Activated CD4-positive, alpha-beta memory T cell treated with anti-CD3 and anti-CD28 coated beads, Interleukin-2, amount 10 ng/mL, durations not matched to agents 7 days and 5 days (primary cell): ENCODE measurements at places on chromosomes 3 and 15. TPM values are rescaled to one million over a fixed set of nuclear protein-coding genes. Genes with fewer than 3 reads are reported as not detected.

DNA sequence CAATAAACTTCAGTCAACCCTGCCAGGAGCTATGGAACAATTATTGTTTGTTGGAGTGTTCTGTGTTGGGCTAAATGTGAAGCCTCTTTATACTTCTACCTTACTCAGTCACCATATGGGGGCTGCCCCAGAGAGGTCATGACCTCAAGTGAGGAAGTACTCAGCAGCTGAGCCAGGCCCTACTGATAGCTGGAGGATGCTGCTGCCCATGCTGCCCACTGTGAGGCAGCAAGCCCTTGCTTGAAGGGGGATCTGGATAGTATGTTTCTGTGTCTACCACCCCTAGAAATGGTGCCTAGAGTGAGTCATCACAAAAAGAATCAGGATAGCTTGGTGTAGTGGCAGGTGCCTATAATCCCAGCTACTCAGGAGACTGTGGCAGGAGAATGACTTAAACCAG is 4.5 kb upstream of the RPL24 start:
- DNase-seq = no peak
- H3K36me3 ChIP-seq = peaks cover 6% of the 10 kb centered on the region
- no peak overlapping the region for H3K27ac ChIP-seq
- no peak overlapping the region for H3K4me3 ChIP-seq
- no peaks in the 10 kb centered on the region for H3K27me3 ChIP-seq
- H3K4me1 ChIP-seq = peaks cover 17% of the 10 kb centered on the region

GRCh38 chr3:41900265-41900664 is 61.6 kb downstream of the ULK4 start:
- H3K36me3 ChIP-seq = peaks cover 10% of the 10 kb centered on the region
- H3K4me1 ChIP-seq = no peaks in the 10 kb centered on the region
- no peak overlapping the region for H3K4me3 ChIP-seq
- DNase-seq = no peak
- H3K27ac ChIP-seq = no peak overlapping the region

DNA sequence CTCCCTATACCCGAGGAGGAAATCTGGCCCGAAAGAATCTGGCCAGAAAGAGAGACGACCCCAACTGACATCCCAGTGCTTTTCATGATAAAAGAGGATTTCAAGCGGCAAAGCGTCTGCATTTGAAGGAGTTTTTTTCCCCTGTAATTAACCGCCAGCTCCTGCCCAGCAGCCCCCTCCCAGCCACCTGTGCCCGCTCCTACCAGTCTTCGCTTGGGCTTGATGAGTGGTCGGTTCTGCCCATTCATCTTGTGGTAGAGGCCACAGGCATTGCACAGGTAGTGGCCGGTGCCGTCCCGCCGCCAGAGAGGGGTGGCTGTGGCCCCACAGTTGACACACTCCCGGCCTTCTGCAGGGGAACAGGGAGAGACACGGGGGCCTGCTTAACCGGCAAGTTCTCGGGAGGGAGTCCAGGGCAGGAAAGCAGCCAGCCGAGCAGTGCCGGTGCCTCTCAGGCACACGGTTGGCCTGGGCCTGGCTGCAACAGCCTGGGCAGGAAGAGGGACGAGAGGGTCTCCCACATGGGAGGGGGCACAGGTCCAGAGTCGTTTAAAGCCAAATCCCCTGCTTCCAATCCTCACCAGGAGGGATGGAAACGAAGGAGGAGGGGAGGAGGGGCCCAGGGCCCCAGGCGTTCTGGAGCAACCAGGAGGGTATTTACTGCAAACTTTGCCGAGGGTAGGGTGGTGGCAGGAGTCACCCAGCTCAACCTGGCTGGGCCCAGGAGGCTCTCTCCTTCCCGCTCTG is 9.2 kb downstream of the GATA2 start:
- peaks cover 18% of the 10 kb centered on the region for H3K4me1 ChIP-seq
- no peak overlapping the region for H3K27ac ChIP-seq
- no peaks in the 10 kb centered on the region for H3K36me3 ChIP-seq
- peaks cover 67% of the 10 kb centered on the region for H3K27me3 ChIP-seq

GRCh38 chr15:69410248-69410874 is 3.8 kb upstream of the KIF23 start:
- H3K27me3 ChIP-seq = peaks cover 9% of the 10 kb centered on the region
- H3K4me1 ChIP-seq = peaks cover 14% of the 10 kb centered on the region
- H3K27ac ChIP-seq = no peak overlapping the region
- H3K4me3 ChIP-seq = no peak overlapping the region
- H3K36me3 ChIP-seq = peaks cover 5% of the 10 kb centered on the region

DNA sequence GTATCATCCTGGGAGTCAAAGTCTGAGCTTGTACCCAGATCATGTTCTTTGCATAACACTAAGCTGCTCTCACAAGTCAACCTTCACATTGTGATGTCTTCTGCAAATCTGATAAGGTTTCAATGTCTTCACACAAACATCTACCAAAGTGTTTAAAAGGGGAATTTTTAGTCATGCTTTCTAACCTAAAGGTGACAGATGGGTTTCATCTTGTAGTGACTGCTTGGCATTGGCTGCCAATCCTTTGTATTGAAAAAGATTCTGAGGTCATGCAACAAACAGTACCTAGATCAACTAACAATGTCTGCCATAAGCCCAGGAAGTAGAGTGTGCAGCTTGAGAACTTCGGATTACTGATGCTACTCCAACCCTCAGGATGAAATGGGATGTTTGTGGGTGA is 43.6 kb upstream of the DIPK2A start:
- no peaks in the 10 kb centered on the region for H3K36me3 ChIP-seq
- H3K27ac ChIP-seq = no peak overlapping the region
- H3K4me3 ChIP-seq = no peak overlapping the region
- H3K27me3 ChIP-seq = peaks cover 3% of the 10 kb centered on the region
- DNase-seq = no peak

DNA sequence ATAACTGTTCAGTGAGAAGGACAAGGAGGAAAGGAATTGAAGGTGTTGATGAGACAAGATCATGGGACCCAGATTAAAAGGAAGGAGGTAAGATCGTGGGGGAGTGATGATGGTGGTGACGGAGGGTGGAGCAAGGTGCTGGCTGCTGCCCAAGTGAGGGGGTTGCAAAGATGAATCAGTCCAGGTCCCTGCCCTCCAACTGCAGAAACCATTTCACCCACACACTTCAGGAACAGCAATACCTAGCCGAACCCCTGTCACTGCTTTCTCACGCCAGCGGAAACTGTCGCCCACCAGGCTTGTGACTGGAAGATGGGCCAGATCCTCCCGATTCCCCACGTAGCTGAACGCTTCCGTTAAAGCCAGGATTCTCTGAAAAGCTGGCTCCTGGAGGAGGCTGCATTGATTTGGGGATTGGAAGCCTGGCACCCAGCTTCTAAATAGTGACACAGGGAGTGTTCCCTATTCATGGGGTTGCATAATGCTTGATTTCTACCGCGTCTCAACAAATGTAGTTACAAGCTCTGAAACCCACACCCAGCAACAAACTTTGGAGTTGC is 3.2 kb upstream of the LSG1 start:
- DNase-seq = no peak
- no peaks in the 10 kb centered on the region for H3K36me3 ChIP-seq
- no peak overlapping the region for H3K27ac ChIP-seq
- H3K4me1 ChIP-seq = peaks cover 38% of the 10 kb centered on the region
- peak overlapping the region; percentile 36 for H3K4me3 ChIP-seq

GRCh38 chr3:60114191-60114590 is 1064.4 kb upstream of the CFAP20DC start:
- H3K36me3 ChIP-seq = no peaks in the 10 kb centered on the region
- H3K27me3 ChIP-seq = no peaks in the 10 kb centered on the region
- no peaks in the 10 kb centered on the region for H3K4me1 ChIP-seq
- no peak for DNase-seq

DNA sequence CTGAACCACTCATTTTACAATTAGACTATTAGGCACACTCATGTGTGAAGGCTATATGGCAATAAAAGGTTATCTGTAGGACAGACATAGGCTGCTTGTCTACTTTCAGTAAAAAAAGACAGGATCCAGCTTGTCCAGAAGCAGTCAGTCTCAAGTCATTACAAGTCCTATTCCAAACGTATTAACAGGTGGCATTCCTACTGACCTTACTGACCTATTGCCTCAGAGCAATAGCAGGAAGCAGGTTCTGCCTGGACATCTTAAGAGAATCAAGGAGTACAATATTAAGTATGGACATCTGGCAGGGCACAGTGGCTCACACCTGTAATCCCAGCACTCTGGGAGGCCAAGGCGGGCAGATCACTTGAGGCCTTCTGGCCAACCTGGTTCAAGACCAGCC is 7.0 kb downstream of the CMTM6 start:
- DNase-seq = no peak
- H3K4me3 ChIP-seq = no peak overlapping the region
- peaks cover 35% of the 10 kb centered on the region for H3K4me1 ChIP-seq
- no peak overlapping the region for H3K27ac ChIP-seq

DNA sequence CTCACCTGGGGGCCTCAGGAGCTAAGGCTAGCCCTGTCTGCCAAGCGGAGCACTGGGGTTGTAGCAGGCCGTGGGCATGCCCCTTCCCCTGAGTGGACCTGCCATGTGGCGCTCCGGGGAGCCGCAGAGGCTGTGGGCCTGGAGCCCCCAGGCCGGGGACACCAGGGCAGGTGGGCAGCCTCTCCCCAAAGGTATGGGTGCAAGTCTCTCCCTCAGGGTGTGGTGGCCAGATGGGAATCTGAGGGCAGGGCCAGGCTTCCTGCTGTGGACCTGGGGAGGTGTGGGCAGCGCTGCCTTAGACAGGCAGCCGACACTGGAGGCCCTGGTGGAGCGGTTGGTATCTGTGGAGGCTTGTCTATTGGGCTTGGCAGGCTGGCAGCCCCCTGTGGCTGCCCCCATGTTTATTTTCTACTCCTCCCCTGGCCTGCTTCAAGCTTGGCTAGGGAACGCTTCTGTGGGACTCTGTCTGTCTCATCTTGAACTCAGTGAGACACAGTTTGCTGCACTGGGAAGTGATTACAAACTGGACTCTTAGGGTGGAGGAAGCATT is 5.9 kb downstream of the ACVR2B start:
- DNase-seq = no peak
- H3K4me1 ChIP-seq = peaks cover 4% of the 10 kb centered on the region
- no peaks in the 10 kb centered on the region for H3K36me3 ChIP-seq
- H3K27me3 ChIP-seq = peaks cover 4% of the 10 kb centered on the region
- H3K27ac ChIP-seq = no peak overlapping the region

GRCh38 chr3:69149586-69149985 is 27.2 kb upstream of the LMOD3 start:
- H3K36me3 ChIP-seq = no peaks in the 10 kb centered on the region
- no peak overlapping the region for H3K27ac ChIP-seq
- no peak for DNase-seq
- H3K4me1 ChIP-seq = no peaks in the 10 kb centered on the region
- H3K27me3 ChIP-seq = peaks cover 7% of the 10 kb centered on the region
- H3K4me3 ChIP-seq = no peak overlapping the region

DNA sequence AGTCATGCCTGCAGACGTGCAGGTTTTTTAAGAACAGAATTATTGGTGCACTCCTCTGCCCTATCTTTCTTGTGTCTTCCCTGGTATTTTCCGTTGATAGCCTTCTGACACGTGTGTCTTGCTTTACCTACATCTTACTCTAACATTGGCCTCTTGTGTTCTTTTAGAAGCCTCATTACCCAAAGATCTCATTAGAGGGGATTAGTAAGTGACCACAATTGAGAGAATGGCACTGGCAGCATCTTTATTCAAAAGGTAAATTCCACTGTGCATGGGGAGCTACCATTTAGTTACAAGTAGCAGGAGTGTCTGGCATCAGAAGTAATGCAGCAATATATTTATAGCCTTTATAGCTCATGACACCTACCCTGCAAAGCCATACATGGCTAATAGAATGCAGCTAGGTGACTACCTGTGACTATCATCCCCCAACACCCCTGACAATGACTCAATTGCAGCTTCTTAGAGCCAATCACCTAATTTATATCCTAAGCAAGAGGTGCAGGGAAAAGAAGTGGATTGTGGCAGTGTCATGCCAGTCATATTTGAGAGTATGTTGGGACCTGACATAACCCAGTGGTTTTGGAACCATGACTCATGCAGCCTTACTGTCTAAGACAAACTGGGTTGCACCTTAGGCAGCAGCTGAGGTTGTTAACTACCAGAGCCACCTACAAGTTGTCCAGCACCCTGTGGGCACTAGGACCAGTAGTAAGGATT is 164.8 kb downstream of the GRM7 start:
- H3K27me3 ChIP-seq = no peaks in the 10 kb centered on the region
- no peak overlapping the region for H3K4me3 ChIP-seq
- no peaks in the 10 kb centered on the region for H3K4me1 ChIP-seq
- DNase-seq = no peak
- no peak overlapping the region for H3K27ac ChIP-seq

GRCh38 chr15:75090388-75090734 is 67.0 kb downstream of the PPCDC start:
- peaks cover 15% of the 10 kb centered on the region for H3K4me1 ChIP-seq
- peaks cover 28% of the 10 kb centered on the region for H3K27me3 ChIP-seq
- H3K27ac ChIP-seq = no peak overlapping the region
- no peak overlapping the region for H3K4me3 ChIP-seq
- no peak for DNase-seq

GRCh38 chr3:23836536-23837230 is 30.9 kb downstream of the UBE2E1 start:
- H3K27me3 ChIP-seq = no peaks in the 10 kb centered on the region
- no peaks in the 10 kb centered on the region for H3K36me3 ChIP-seq
- no peak overlapping the region for H3K4me3 ChIP-seq
- no peak overlapping the region for H3K27ac ChIP-seq
- peaks cover 2% of the 10 kb centered on the region for H3K4me1 ChIP-seq

GRCh38 chr3:48034000-48034516 is 17.8 kb upstream of the MAP4 start:
- peaks cover 28% of the 10 kb centered on the region for H3K4me1 ChIP-seq
- H3K36me3 ChIP-seq = no peaks in the 10 kb centered on the region
- H3K4me3 ChIP-seq = no peak overlapping the region

DNA sequence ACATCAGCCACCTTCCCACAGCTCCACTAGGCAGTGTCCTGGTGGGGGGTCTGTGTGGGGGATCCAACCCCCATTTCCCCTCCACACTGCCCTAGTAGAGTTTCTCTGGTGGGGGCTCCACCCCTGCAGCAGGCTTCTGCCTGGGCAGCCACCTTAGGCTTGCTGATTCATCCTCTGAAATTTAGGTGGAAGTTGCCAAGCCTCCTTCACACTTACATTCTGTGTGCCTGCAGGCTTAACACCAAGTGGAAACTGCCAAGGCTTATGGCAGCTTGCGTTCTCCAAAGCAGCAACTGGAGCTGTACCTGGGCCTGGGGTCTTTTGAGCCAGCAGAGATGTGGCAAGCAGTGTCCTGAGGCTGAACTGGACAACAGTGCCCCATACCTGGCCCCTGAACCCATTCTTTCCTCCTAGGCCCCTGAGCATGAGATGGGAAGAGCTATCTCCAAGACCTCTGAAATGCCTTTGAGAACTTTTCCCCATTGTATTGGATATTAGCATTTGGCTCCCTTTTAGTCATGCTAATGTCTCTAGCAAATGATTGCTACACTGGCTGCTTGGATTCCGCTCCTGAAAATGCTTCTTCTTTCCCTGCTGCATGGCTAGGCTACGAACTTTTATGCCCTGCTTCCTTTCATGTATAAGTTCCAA is 32.5 kb downstream of the CPN2 start:
- no peak for DNase-seq
- no peak overlapping the region for H3K27ac ChIP-seq
- peaks cover 17% of the 10 kb centered on the region for H3K36me3 ChIP-seq
- no peak overlapping the region for H3K4me3 ChIP-seq
- peaks cover 38% of the 10 kb centered on the region for H3K4me1 ChIP-seq

The GOLGA8F gene
- not detected for total RNA-seq

The IQCF6 gene
- total RNA-seq = not detected

The CD86 gene
- 21.6 TPM for total RNA-seq

The CYP8B1 gene
- total RNA-seq = not detected

The DLL4 gene
- total RNA-seq = not detected

The SLC22A13 gene
- 0.25 TPM for total RNA-seq

The ALCAM gene
- total RNA-seq = 12.4 TPM

The SIDT1 gene
- total RNA-seq = 23.9 TPM

The GCSAM gene
- total RNA-seq = 19.9 TPM
